ENCODE measurements at places on chromosomes 2 and 18.

DNA sequence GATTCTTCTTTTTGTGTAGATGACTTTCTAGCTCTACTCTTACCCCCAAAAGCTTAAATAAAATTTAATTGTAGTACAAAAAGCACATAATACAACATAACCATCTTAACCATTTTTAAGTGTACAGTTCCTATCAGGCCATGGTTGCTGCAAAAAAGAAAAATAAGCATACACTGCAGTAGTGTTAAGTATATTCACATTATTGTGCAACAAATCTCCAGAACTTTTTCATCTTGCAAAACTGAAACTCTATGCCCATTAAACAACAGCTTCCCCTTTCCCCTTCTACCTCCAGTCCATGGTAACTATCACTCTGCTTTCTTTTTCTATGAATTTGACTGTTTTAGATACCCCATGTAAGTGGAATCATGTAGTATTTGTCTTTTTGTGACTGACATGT lies 18.1 kb downstream of the PPM1B start:
- DNase-seq: no peak

- no peak for DNase-seq
Measured at GRCh38 chr18:41059126-41059415, 896.0 kb upstream of the PIK3C3 start.

DNA sequence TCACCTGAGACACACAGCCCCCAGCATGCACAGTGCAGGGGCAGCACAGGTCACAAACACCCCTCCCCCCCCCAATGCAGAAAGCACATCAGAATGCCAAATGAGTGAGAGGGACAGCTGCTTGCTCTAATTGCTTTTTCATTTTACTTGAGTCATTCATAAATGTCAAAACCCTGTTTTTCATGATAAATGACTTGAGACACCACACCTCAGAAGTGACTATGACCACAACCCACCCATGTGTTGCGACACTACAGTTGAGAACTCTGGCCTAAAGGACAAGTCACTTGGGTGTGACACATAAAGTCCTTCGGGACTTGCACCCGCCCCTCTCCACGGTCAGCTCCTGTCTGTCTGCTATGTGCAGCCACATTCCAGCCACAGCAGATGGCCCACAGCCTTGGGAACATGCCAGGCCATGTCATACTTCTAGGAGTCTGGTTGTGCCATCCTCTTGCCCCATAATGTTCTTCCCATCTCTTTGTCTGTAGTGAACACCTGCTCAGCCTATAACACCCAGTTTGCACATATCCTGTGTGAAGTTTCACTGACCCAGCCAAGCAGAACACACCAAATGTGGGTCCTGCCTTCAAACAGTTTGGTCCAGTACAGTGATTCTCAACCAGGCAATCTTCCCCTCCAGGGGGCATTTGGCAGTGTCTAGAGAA lies 30.2 kb upstream of the RIOK3 start:
- DNase-seq: peak; percentile 86

- no peak for DNase-seq
Measured at GRCh38 chr18:63869374-63869773, 18.1 kb upstream of the SERPINB2 start.

DNA sequence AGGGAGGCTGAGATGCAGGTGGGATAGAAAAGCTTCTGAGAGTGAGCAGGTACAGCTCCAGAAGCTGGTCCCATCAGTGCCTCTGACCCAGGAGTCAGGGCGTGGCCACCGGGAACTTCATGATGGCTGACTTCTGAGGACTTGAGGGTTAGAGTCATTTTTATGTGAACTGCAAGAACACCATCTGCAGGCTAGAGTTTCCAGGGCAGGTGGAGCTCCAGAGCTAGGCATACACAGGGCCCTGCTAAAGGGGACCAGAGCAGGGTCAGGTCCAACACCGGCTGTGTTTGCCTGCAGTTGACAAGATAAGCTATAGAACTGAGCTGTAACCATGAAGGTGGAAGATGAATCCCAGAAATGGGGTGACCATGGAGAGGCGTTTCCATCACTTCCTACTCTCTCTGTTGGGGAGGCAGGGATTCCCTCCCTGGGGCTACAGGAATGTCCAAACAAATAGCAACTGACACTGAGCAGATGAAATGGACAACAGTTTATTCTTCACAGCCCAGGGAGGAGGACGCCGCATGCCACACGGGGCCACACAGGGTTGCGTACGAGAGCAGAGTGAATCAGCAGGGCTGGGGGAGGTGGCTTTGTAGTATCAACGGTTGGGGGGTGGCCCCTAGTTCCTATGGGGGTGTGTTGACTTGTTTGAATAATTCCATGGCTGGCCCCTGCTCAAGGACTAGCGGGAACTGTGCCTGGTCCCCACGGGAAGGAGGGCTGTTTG lies 77.6 kb upstream of the ZNF516 start:
- no peak for DNase-seq

GRCh38 chr2:127049927-127050802 lies 56.8 kb downstream of the BIN1 start:
- DNase-seq: peak; percentile 44

- peak; percentile 71 for DNase-seq
Measured at GRCh38 chr2:142868229-142868762, 9.2 kb upstream of the KYNU start.

- DNase-seq: no peak
Measured at GRCh38 chr2:237432484-237433092, 18.6 kb upstream of the COL6A3 start.

DNA sequence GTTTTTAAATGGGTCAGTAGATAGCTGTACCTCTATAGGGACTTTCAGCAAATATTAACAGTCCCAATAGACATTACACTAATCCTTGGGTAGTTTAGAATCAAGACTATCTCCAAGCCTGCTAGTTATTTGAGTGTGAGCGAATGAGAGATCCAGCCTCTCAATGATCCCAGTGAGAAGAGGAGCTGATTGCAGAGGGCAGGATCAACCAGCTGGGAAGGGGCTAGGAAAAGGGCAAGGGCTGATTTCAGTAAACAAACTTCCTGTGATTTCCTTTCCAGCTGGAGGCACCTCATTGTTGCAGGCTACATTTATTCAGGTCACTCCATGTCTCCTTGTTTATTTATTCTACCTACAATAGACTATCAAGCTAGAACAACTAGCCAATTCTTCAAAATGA lies 84.1 kb upstream of the CTNNA2 start:
- no peak for DNase-seq

DNA sequence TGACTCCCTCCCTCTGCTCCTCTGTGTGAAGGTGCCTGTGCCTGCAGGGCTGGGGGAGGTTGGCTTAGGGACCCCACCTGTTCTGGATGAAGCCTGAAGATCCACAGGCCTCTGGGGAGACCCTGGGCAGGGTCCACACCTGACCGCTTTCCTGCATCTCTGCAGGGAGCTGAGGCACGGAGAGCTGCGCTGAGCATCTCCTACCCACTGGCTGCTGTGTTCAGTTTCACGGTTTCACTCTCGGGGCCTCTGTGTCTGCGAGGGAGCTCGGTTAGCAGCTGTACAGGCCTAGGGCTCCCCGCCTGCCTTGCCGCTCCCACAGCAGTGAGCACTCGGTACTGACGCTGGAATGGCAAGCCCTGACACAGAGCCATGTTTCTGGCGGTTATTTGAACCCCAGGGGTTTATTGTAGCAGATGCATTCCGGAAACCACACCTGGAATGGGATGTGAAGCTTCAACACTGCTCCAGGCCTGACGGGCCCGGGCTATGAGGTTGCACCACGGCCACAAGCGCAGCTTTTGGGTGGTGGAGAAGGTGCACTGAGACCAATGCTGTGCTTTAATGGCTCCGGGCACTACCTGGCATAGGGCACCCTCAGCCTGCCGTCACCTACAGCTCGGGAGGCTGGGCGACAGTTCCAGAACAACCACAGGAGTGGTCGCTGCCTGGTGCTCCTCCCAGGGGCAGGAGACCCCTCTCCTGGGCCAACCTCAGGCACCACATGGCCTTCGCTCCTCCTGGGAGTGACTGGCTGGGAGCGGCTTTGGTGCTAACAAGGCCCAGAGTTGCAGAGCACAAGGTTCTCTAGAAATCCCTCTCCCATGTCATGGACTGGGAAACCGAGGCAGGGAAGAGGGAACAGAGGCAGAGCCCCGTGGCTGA lies 257.9 kb downstream of the NDUFA10 start:
- DNase-seq: no peak

GRCh38 chr2:10161206-10161931 lies 38.8 kb downstream of the RRM2 start:
- no peak for DNase-seq

GRCh38 chr18:56423626-56424025 lies 214.8 kb downstream of the TXNL1 start:
- no peak for DNase-seq

- DNase-seq: no peak
Measured at GRCh38 chr2:241703032-241703604, 1.3 kb downstream of the ING5 start.

- DNase-seq: no peak
Measured at GRCh38 chr2:65638443-65638842, 206.0 kb upstream of the SPRED2 start.

DNA sequence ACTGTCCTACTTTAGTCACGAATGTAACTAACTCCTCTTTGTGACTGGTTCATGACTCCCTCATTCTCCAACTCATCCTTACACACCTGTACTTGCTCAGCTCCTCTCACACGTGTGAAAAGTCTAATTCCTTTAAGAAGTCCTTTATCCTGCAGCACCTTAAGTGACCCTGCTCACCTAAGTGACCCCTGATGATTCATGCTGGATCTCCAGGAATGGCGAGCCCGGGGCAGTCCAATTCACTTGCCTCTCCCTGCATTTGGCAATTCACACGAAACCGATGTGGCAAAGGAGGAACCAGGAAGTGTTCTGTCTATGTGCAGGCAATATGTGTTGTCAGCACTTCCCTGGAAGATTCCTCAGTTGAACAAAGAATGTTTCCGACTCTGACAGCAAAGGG lies 189.8 kb upstream of the NABP1 start:
- DNase-seq: no peak

- no peak for DNase-seq
Measured at GRCh38 chr2:231866450-231866849, 59.7 kb downstream of the NPPC start.

GRCh38 chr18:6960656-6961055 lies 156.9 kb downstream of the LAMA1 start:
- no peak for DNase-seq

- no peak for DNase-seq
Measured at GRCh38 chr2:9654452-9655100, 23.8 kb upstream of the YWHAQ start.
